ENCODE measurements at places on chromosomes 13 and 19.

- no peak for DNase-seq
Measured at GRCh38 chr19:6963937-6964336, 57.3 kb downstream of the MBD3L2B start.

DNA sequence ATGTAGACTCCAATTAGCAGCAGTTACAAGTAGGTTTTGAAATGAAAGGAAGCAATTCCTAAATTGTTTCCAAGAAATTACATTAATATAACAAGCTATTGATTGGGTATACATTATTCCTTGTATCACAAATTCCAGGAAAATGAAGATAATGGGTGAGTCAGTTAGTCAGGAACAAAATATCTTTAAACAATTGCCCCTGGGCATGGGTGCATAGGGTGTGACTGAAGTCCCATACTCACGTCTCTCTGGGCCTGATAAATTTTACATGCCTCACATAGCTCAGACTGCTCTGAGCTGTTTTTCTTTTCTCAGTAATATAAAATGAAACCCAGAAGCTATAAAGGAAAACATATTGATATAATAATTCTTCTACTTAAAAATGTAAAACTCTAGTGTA lies 87.8 kb downstream of the FNDC3A start:
- DNase-seq: no peak

DNA sequence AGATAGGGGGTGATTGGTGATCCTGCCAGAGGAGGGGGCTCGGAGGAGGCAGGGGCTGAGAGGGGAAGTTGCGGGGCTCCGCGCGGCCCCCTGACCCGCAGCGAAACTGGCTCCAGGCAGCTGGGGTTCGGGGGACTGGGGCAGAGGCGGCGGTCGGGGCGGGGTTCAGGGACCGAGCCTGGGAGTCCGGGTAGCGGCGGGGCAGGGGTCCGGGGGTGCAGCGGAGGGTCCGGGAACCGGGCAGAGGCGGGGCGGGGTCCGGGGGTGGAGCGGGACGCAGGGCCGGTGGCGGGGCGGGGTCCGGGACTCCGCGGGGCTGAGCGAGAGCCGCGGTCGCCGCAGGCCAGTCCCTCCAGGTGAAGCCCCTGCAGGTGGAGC lies 1.2 kb downstream of the MADCAM1 start:
- no peak for DNase-seq

- DNase-seq: no peak
Measured at GRCh38 chr19:14120497-14120780, 2.9 kb upstream of the PRKACA start.

DNA sequence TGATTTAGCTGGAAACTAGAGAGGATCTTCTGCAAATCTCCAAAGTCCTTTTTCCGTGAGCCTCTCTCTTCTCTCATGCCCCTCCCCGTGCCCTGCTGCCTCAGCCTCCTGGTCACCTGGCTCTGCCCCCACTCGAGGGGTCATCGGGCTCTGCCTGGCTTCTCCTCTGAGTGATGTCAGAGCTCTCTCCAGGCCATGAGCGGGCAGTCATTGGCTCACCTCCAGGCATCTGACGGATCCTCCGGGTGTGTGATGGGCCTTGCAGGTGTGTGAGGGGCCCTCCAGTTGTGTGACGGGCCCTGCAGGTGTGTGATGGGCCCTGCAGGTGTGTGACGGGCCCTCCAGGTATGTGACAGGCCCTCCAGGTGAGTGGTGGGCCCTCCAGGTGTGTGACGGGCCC lies 10.3 kb upstream of the GAS6 start:
- no peak for DNase-seq

DNA sequence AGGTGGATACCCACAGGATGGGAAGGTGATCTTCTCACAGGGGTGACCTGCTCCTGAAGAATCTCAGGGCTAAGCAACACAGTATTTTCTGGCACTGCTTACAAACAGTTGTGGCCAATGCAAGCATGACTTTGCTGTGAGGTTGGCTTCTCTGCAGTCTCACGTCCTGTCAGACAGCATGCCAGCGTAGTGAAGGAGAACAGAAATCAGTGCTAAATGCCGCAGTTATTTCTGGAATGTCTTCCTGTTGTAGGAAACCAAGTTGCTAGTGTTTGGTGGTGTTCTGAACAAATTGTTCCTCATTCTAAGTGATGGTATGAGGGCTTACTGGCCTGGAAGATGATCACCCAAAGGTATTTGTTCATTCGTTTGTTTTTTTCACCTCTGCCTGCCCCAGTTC lies 320.1 kb downstream of the MTUS2 start:
- no peak for DNase-seq

DNA sequence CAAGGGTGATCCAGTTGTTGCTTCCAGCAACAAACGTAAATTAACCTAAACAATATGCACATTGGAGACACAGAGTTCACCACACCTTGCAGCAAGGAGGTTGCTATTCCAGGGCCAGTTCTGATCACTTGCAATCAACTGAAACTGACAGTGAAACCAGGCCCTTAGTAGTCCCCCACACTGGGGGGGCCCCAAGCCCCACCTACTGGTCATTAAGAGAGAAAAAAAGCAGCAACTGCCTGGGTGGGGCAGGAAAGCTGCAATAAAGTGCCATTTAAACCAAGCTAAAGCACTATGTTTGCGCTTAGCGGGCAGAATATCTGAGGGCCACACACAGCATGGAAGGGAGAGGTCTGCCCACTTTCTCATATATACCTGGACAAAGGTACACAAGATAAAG lies 51.5 kb downstream of the ATP7B start:
- DNase-seq: no peak

DNA sequence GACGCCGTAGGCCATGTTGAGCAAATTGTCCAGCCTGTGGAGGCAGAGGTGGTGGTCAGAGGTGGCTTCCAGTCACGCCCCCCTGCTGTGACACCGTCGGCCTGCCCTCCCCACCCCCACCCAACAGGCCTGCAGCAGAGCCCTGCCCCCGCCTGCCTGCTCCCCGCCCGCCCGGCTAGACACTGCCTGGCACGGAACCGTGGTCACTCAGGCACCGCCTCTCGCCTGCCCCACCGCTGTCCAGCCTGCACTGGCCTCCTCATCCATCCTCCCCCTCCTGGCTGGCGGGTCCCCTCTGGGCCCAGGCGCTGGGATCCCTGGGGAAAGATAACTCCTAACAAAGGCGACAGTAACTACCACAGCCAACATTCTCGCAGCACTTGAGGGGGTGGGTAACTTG lies 21.7 kb downstream of the PRKCSH start:
- no peak for DNase-seq

GRCh38 chr19:679418-680286 lies 3.5 kb downstream of the FSTL3 start:
- no peak for DNase-seq

DNA sequence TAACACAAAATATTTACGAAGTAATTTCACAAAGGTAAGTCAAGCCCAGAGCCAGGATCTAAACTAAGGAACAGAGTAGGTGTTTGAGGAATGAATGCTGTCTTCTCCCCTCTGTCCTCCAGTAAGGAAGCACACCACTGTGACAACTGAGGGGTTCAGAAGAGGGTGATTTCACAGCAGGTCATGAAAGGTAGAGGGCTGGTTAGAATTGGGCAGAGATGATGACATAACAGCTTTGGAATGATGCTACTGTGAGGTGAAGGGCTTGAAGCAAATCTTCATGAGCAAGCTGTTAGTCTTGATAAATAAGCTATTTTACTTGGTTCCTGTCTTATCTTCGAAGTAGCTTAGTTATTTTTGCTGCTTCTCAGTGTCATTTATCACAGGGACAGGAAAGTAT lies 498.6 kb downstream of the FGF9 start:
- no peak for DNase-seq

DNA sequence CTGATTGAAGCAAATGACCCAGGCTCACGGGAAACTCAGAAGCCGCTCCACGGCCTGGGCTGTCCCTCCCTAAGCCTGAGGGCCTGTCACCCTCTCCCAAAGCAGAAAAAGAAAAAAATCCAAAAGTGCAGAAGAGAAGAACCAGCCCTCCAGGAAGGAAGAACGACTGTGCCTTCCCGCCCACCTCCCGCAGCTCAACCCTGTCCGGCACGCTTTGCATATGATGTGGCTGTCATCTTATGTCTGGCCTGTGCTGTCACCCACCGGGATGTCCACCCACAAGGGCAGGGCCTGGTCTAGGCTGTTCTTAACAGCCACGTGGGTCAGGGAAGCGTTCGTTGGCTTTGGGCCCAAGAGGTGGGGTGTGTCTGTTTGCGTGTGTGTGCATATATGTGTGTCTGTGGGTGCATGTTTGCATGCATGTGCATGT lies 13.7 kb downstream of the ZBTB7A start:
- DNase-seq: no peak

Measured in T-helper 22 cell (primary cell).